Sciatic nerve (tissue), 2 donors: ENCODE measurements at places on chromosomes 6 and 20. TPM values are rescaled to one million over a fixed set of nuclear protein-coding genes. Genes with fewer than 3 reads are reported as not detected.

- no peak for DNase-seq
Observed at GRCh38 chr20:63290136-63290676, 2.8 kb upstream of the COL20A1 start.

DNA sequence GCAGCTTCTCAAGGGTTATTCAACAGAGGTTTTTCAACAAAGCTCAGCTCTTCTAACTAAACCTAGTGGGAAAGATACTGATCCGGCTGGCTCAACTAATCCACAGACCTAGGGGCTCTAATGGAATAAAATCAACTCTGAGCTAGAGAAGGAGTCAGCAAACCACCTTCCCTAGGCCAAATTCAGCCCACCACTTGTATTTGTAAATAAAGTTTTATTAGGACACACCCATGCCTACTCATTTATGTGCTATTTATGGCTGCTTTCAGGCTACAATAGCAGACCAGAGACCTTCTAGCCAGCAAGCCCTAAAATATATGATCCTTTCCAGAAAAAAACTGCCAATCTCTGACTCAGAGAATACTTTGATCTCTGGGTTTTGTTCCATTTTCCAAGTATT is 6.0 kb upstream of the RAB22A start:
- DNase-seq = no peak

DNA sequence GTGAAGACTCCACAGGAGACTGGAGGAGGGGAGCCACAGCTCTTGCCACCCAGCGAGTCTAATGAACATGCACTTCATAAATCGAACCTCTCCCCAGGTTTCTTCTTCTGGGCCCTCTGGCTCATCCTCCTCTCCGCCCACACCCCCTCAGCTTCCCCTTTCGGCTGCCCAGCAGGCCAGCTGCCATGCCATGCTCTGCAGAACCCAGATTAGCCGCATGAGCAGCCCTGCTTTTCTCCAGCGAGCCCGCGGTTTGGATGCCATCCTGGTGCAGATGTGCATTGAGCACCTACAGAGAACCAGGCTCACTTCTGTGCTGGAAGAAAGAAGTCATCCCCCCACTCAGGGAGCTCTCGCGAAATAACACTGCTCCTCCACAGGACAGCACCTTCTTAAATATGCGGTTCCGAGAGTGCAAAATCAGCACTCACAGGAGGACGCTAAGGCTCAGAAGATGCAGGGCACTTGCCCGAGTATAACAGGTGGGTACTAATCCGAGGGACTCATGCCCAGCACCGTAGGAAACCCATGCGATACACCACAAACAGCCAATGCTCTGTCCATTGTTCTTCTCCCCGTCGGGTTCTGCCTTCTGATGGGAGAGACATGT is 143.0 kb upstream of the THBS2 start:
- no peak for DNase-seq

DNA sequence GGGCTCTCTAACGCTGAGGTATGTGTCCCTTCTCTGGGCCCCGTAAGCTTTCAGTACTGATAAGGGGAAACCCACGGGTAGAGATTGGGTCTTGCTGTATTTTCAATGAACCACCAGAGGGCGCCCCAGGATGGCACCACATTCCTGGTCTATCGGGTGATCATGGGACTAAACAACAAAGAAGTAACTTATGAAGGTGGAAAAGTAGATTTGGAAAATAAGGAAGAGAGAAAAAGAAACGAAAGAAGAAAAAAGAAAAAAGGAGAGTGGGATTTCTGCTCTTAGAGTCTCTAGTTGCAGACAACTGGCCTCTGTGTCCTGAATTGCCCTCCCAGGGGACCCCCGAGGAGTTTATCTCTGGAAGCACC is 93.8 kb downstream of the GMPR start:
- peak; percentile 90 for DNase-seq

- no peak for DNase-seq
Observed at GRCh38 chr6:106502559-106502958, 126.7 kb downstream of the RTN4IP1 start.

GRCh38 chr6:80179695-80180094 is 73.2 kb downstream of the BCKDHB start:
- no peak for DNase-seq

- DNase-seq = no peak
Observed at GRCh38 chr20:47183367-47183766, 173.1 kb downstream of the ZMYND8 start.

DNA sequence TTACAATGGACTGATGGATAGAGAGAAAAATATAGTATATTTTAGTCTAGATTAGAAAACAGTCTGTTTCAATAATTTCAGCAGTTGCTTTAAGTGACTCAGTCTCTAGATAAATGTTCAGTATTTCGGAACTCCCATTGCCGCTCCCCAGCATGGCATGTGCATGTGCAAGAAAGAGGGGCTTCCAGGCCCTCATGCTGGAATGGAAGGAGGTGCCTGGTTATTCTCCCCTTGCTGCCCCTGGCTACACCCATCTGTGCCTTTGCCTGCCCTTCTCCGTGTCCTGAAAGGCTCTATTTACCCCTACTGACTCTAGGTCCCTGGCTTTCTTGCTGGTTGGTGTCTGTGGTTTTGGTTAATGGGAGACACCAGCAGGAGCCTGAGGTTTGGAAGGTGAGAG is 115.7 kb upstream of the IFNGR1 start:
- DNase-seq = no peak

DNA sequence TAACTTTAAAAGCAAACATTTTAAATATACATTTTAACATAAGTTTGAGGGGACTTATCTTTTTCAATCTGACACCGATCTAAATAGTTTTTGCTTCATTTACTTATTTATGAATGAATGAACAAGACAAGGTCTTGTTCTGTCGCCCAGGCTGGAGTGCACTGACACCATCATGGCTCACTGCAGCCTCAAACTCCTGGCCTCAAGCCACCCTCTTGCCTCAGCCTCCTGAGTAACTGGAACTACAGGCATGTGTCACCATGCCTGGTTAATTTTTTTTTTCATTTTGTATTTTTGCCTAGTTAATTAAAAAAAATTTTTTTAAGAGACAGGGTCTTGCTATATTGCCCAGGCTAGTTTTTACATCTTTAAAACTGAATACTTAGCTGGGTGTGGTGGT is 25.4 kb downstream of the FBXO9 start:
- no peak for DNase-seq

- DNase-seq = no peak
Observed at GRCh38 chr20:41358717-41359116, 7.9 kb downstream of the EMILIN3 start.

DNA sequence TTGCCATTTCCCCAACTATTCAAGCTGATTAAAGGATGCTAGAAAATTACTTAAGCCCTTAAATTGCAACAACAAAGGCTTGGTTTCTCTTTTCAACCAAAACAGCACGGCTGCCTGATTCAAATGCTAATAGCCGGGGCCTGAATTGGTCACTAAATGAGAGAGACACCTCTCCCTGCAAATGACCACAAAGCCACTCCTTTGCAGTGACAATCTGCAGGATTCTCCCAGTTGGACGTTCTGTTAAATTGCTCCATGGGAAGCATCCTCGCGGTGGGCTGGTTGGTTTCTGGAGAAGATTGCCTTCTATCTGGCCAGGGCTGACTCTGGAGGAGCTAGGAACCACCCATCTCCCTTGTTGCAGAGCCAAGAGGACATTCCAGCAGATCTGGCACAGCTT is 29.7 kb upstream of the TBXT start:
- DNase-seq = no peak

DNA sequence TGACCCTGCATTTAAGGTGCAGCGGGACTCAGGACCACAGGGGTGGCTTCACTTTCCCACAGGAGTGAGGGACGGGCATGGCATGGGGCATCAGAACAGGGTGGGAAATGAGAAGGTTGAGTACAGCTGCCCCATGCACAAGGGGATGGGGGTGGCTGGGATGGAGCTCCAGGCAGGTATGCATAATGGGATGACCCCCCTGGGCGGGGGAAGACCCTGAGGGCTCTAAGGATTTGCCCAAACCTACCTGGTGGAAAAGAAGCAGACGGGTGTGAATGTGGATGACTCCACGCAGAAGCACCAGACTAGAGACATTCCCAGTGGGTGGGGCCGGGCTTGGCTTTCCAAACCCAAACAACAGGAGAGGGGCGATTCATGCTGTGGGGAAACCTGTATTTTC is 200.3 kb downstream of the SYNDIG1 start:
- no peak for DNase-seq

DNA sequence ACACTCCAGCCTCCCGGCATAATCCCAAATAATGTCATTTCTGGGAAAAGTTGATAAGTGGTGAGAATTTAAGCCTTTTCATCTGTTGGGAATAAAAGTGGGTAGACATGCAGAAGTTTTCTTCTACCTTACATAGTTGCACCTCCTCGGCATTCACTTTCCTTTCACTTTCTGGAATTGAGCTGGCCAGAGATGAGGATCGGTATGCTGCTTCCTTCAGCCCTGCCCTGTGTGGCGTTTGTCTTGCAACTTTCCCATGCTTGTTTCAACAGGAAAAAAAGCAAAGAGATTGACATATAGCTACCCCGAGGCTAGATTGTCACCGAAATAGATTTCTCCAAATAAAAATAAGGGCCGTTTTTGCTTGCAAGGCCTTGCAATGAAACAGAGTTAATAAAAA is 65.8 kb upstream of the JAG1 start:
- DNase-seq = no peak

DNA sequence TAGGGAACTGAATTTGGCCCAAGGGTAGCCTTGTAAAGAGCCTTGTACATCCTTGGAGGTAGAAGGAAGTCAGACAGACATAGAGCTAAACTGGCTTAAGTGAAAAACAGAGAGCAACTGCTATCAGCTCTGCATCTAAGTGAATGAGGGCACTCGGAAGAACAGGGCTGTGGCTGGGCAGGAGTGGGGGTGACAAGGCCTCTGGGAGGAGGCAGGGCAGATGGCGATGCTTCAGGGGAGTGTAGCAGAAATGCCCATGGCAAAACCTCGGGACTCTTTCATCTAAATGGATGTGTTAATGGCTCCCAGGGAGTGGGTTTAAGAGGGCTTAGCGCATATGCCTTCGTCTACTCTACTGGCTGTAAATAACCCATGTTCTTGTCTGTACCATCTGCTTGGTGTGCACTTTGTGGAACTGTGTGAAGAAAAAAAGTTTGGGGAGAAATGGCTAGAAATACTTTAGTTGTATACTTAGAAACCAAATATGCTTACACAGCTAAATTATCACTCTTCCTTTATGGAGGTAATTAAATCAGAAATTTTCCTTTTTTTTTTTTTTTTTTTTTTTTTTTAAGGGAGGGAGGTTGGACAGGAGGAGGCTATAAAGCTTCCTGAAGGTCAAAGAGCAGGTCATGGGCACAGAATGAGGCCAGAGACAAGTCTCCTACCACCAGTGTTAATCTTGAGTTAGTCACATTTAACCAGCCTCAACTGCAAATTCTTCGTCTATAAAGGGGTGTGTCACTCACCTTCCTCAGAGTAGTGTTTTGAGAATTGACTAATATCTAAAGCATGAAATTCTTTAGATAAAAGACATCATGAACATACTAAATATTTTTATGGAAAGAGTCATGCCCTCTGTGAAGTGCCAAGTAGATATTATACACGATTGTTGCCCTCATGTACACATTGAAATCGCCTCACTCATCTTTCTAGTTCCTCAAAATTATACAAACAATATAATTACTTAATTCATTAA is 60.9 kb downstream of the FYN start:
- no peak for DNase-seq

DNA sequence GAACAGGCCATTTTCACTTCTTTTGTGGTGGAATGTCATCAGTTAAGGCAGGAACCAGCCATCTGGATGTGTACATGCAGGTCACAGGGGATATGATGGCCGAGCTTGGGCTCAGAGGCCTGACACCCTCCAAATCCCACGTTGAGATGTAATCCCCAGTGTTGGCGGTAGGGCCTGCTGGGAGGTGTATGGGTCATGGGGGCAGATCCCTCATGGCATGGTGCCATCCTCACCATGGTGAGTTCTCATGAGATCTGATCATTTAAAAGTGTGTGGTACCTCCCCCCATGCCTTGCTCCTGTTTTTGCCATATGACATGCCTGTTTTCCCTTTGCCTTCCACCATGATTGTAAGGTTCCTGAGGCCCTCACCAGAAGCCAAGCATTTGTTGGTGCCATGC is 26.8 kb downstream of the WDR27 start:
- no peak for DNase-seq

GRCh38 chr20:12717061-12717460 is 291.7 kb upstream of the SPTLC3 start:
- no peak for DNase-seq

DNA sequence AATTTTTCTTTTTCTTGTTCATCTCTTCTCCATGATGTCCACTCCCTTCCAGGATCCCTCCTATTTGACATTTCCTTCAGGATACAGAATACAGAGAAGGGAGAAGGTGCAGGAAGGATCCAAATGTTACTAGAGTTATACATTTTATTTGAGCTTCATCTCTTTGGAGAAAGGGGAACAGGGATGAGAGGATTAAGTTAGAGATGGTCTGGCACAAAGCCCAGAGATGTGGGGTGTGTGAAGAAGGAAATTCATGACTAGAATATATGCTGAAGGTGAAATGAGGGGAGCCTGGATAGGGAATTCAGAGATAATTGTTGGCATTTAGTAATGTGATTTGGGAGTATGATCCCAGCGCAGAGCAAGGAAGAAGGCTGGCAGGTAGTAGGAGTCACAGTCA is 22.5 kb upstream of the SRPK1 start:
- DNase-seq = no peak

GRCh38 chr6:39657355-39658135 is 67.7 kb downstream of the KIF6 start:
- no peak for DNase-seq

DNA sequence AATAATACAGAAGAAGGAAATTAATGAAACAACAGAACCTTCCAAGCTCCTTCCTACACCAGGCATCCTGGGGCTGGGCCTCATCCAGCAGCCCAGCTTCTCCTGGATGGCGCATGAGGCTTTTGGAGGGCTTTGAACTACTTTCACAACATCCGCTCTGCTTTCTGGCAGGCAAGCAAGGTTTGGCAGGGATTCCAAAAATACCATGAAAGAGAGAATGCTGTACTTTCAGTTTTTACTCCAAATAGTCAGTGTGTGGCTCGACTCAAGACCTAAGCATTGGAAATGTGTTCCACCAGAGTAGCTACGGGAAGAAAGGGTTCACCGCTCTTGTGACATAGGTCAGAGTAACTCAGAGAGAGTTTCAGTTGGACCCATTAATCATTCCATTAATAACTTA is 125.4 kb downstream of the OPRM1 start:
- peak; percentile 79 for DNase-seq

DNA sequence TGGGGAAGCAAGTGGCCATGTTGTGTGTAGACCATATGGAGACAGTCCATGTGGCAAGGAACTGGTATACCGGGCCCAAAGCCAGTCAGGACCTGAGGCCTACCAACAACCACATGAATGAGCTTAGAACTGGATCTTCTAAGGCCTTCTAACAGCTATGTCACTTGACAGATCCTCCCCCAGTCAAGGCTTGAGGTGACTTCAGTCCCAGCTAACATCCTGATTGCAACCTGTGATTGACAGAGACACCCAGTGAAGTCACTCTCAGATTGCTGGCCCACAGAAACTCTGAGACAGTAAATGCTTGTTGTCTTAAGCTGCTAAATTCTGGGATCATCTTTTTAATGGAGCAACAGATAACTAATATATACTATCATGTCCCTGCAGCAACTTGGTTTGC is 32.9 kb downstream of the AHI1 start:
- no peak for DNase-seq

The FAM83C gene
- total RNA-seq = not detected

The TMEM244 gene
- total RNA-seq = not detected

The HLA-G gene
- 1.2 TPM for total RNA-seq

The FAM184A gene
- 7.8 TPM for total RNA-seq

The IL17F gene
- not detected for total RNA-seq

The CLPSL2 gene
- not detected for total RNA-seq

The KHDRBS2 gene
- total RNA-seq = 0.31 TPM

The LINC00237 gene
- total RNA-seq = not detected

The CST7 gene
- 6.7 TPM for total RNA-seq

The SYNE1 gene
- total RNA-seq = 142 TPM

The TFAP2C gene
- 0.31 TPM for total RNA-seq
